CD14-positive monocyte (primary cell): ENCODE measurements at places on chromosomes 16 and 17.

GRCh38 chr17:64457156-64457555 is 8.2 kb downstream of the MILR1 start:
- DNase-seq, result no peak

GRCh38 chr17:31391496-31391949 is at the start of gene RAB11FIP4:
Gene RAB11FIP4 (plus strand): TSS chr17:31391675. CDS start chr17:31391853, 178 bp downstream.
- DNase-seq, result no peak

DNA sequence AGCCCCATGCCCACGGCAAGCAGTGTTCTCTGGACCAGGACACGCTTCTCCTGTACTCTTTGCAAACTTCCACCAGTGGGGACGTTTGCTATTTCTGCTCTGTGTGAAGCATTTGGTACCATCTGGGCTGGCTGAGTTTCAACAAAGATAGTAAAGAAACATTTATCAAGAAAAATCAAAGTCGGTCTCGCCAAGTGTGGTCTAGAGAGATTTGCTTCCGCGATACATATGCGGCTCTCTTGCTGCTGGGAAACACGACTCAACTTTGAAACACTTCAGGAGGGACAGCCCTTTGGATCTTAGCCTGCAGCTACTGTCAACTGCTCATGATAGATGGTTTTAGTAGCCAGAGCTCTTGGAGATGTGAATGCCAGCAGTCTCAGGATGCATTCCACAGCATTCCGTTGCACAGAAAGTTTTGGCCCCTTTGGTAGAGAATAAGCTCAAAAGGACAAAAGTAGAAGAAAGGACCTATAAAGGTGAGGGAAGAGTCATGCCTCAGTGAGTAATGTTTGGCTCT is 168.2 kb upstream of the CACNG3 start:
- no peak for DNase-seq

GRCh38 chr17:80035937-80036714 is at the start of gene CCDC40:
Gene CCDC40 (plus strand): TSS chr17:80036642. CDS start chr17:80036663, 21 bp downstream.
- DNase-seq, result peak; percentile 77

GRCh38 chr17:42282478-42283080 is 5.7 kb upstream of the STAT5A start:
- DNase-seq, result no peak

DNA sequence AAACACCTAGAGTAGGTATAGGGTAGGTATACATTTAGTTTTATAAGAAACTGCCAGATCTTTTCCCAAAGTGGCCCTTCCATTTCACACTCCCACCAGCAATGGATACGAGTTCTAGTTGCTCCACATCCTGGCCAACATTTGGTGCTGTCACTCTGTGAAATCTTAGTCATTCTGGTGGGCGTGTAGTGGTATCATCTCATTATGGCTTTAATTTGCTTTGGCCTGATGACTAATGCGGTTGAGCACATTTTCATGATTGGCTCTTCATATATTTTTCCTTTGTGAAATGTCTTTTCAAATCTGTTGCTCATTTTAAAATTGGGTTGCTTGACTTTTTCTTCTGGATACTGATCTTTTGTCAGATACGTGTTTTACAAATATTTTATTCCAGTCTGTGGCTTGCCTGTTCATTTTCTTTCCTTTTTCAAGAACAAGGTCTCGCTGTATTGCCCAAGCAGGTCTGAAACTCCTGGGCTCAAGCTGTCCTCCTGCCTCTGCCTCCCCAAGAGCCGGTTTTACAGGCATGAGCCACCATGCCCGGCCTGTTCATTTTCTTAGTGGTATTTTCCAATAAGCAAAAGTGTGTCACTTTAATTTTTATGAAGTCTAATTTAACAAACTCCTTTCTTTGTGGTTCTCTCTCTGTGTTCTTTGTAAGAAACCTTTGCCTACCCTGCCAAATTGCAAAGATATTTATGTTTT is 192.4 kb downstream of the SEC14L1 start:
- DNase-seq, result no peak

- DNase-seq, result no peak
These were observed 8.2 kb downstream of the PGAP3 start for GRCh38 chr17:39679521-39680192.

DNA sequence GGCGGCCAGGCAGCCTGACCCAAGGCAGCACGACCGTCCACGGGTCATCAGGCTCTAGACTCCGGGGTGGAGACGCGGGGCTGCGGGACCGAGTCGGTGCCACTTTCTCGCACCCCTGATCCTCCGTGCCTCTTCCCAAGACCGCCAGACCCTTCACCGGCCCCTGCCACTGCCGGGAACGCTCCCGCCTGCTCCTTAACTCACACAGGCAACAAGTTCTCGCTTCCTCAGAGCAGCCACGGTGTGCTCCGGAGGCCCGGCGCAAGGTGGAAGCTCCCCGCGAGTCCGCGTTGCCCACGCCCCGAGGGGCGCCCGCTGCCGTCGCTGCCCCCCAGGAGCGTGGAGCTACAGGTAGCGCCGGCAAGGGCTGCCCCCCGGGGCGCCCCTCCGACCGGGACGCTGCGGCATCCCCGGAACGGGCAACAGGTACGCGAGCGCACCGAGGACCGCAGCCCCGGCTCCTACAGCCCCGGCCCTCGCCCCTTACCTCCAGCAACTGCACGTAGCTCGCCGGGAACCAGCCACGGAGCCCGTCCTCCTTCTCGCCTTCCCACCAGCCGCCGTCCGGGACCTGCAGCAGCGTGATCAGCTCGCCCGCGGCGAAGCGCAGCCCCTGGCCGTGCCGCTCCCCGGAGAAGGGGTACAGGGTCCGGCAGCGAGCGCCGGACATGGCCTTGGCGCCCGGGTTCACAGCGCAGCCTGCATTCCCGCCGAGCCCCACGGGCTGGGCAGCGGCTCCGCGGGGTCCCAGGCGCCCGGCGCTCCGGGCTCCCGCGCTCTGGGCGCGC is 491 bp downstream of the GAS7 start:
- DNase-seq, result peak; percentile 30

- DNase-seq, result no peak
These were observed 289.1 kb downstream of the CA10 start for GRCh38 chr17:51869387-51869786.
